ENCODE measurements at places on chromosomes 2 and 18.

DNA sequence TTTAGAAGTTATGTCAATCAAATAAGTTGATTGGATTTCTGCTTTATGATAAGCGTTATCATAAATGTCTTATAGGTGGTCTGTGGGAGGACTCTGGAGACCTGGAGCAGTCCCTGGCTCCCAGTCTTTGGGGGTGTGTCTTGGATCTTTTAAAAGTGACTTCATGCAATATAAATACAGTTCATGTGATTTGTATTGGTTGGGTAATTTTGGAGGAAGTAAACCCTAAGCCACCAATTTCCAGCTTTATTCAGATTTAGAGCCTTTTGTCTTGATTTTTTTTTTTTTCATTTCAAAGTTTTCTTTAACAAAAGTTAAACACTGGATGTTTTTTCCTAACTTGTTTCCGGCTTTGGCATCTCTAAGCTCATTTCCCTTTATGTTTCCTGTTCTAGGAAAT is 68.8 kb downstream of the MAP4K4 start:
- DNase-seq, result no peak

- no peak for DNase-seq
Observed at GRCh38 chr2:79835911-79836310, 323.1 kb downstream of the CTNNA2 start.

DNA sequence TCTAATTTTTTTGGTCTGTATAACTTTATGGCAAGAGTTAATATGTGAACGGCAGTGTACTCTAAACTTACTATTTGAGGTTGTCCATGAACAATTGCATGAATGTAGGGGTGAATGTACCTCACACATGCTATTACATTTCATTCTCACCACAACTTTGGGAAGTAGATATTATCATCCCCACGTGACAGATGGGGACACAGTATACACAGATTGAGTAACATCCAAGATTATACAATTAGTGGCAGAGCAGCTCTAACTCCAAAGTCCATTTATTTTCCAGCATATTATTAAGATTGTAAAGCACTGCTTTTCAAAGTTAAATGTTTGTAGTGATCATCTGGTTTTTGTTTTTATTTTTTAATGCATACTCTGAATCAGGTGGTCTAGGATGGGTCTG is 622.1 kb upstream of the ZEB2 start:
- no peak for DNase-seq

DNA sequence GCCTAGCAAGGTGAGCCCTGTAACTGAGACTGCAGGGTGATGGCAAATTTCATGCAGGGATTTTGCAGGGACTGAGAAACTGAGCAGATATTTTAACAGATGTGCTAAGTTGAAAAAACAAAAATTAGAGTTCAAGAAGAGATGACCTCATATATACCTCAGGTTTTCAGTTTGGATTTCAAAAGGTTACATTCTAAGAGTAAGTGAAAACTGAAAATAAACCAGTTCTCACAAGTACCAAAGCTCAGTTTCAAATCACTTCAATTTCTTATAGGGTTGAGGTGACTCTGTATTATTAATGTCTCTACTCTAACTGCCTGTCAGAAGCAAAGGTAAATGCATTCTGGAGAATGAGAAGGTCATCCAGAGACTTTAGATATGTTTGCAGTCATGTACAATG is 237.4 kb upstream of the VRK2 start:
- DNase-seq, result no peak

GRCh38 chr2:127121353-127121752 is 14.4 kb upstream of the BIN1 start:
- no peak for DNase-seq

GRCh38 chr2:213995400-213996105 is 415.3 kb upstream of the VWC2L start:
- DNase-seq, result no peak

DNA sequence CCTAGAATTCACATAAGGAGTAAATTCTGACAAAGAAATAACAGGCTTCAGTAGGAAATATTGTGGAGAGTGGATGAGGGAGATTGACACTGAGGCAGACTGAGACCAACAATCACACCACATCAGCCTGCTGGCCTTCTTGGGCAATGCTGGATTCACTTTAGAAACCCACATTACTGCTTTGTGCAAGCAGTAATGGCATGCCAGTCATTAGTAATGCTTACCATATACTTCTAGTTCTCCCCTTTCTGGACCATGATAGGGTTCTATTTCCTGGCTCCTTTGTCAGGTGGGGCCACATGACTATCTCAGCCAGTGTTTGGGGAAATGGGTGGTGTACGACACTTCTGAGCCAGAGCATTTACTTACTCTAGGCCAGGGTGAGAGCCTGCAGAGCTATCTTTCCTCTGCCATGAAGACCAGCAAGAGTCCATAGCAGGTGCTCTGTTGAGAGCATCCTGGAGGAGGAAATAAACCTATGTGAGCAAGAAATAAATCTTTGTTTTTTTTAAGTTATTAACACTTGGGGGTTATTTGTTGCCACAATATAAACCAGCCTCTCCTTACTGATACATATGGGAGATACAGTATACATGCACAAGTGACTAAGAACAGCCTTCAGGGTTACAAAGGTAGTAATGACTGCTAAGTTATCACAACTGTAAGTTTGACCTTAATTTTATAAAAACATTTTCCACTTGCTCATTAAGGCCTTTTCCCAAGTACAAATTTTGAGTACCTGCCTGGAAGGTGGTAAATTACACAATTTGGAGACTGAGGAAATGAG is 89.3 kb upstream of the TANK start:
- DNase-seq, result no peak

Measured in neuronal stem cell (in vitro differentiated cells).